Activated naive CD4-positive, alpha-beta T cell treated with anti-CD3 and anti-CD28 coated beads for 36 hours (primary cell): ENCODE measurements at places on chromosomes 12 and 14. TPM values are rescaled to one million over a fixed set of nuclear protein-coding genes. Genes with fewer than 3 reads are reported as not detected.

Gene INSM2
- not detected for total RNA-seq

Gene PABPN1
- 204 TPM for total RNA-seq

Gene KRT86
- total RNA-seq: 0.15 TPM

Gene DLGAP5
- 120 TPM for total RNA-seq

Gene MDM1
- total RNA-seq: 20.8 TPM

Gene FSCB
- not detected for total RNA-seq

Gene LALBA
- not detected for total RNA-seq

Gene C12orf60
- total RNA-seq: 3.1 TPM

Gene SLC24A4
- not detected for total RNA-seq

- H3K27me3 ChIP-seq: peaks cover 3% of the 10 kb centered on the region
- H3K4me1 ChIP-seq: no peaks in the 10 kb centered on the region
- no peak for DNase-seq
- no peak overlapping the region for H3K27ac ChIP-seq
Observed at GRCh38 chr12:129826273-129826672, 77.6 kb downstream of the TMEM132D start.

GRCh38 chr12:78494911-78495310 is 369.7 kb upstream of the SYT1 start:
- H3K36me3 ChIP-seq: no peaks in the 10 kb centered on the region
- no peaks in the 10 kb centered on the region for H3K27me3 ChIP-seq
- H3K4me1 ChIP-seq: no peaks in the 10 kb centered on the region
- no peak overlapping the region for H3K4me3 ChIP-seq

DNA sequence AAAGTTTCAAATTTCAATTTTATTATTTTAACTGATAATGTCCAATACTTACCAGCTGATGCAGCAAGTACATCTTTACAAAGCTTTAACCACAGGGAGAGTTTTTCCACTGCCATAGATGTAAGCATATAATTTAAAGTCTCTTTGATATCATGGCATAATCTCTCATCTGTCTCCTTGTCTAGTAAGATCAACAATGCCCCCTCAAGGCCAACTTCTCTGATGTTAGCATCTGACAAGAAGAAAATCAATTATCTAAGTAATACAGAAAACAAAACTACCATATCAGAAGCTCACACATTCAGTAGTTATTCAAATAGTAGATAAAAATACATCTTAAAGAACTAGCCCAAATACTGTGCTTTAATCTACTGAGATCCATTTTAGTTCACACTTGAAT is 94.2 kb downstream of the HEATR5A start:
- no peaks in the 10 kb centered on the region for H3K27me3 ChIP-seq
- peak; percentile 13 for DNase-seq

- peaks cover 6% of the 10 kb centered on the region for H3K27me3 ChIP-seq
- H3K4me3 ChIP-seq: no peak overlapping the region
- DNase-seq: no peak
- no peaks in the 10 kb centered on the region for H3K36me3 ChIP-seq
- no peak overlapping the region for H3K27ac ChIP-seq
Observed at GRCh38 chr12:21379218-21379617, 6.5 kb downstream of the IAPP start.

DNA sequence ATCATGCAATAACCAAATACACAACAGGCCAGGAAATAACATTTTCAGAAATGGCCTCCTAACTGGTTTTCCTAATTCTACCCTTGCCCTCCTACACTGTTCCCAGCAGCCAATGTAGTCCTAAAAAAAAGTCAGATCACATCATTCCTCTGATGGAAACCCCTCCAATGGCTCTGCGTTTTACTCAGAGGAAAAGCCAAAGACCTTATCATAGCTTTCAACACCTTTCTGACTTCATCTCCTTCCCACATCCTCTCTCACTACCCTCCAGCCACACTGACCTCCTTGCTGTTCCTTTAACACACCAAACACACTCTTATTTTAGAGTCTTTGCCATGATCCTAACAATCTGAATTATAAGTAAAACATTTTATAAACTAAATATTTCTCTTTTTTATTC is 1.1 kb downstream of the MED6 start:
- H3K4me1 ChIP-seq: peaks cover 23% of the 10 kb centered on the region
- peak overlapping the region; percentile 98 for H3K4me3 ChIP-seq
- H3K27me3 ChIP-seq: peaks cover under 1% of the 10 kb centered on the region
- H3K36me3 ChIP-seq: peaks cover 7% of the 10 kb centered on the region

DNA sequence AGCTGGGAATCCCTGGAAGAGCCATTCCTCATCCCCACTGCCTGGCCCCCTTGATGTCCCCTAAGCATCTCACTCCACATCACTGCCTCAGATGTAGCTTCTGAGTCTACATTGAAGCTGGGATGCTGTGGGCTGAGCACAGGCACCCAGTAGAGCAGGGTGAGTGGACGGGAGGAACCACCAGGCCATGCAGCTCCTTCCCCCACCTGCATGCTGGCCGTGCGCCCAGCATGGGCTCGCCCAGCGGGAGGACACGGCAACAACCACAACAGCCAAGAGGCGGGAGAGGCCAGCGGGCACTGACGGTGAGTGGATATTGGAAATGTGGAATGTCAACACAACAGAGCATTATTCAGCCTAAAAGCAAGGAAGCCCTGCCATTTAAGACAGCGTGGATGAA is 310.9 kb downstream of the ADGRD1 start:
- no peak for DNase-seq
- H3K4me1 ChIP-seq: no peaks in the 10 kb centered on the region
- H3K36me3 ChIP-seq: no peaks in the 10 kb centered on the region
- no peaks in the 10 kb centered on the region for H3K27me3 ChIP-seq
- no peak overlapping the region for H3K4me3 ChIP-seq

- H3K27ac ChIP-seq: no peak overlapping the region
- no peaks in the 10 kb centered on the region for H3K36me3 ChIP-seq
- no peak for DNase-seq
- no peak overlapping the region for H3K4me3 ChIP-seq
- no peaks in the 10 kb centered on the region for H3K4me1 ChIP-seq
Observed at GRCh38 chr12:58586762-58587161, 333.5 kb downstream of the LRIG3 start.

DNA sequence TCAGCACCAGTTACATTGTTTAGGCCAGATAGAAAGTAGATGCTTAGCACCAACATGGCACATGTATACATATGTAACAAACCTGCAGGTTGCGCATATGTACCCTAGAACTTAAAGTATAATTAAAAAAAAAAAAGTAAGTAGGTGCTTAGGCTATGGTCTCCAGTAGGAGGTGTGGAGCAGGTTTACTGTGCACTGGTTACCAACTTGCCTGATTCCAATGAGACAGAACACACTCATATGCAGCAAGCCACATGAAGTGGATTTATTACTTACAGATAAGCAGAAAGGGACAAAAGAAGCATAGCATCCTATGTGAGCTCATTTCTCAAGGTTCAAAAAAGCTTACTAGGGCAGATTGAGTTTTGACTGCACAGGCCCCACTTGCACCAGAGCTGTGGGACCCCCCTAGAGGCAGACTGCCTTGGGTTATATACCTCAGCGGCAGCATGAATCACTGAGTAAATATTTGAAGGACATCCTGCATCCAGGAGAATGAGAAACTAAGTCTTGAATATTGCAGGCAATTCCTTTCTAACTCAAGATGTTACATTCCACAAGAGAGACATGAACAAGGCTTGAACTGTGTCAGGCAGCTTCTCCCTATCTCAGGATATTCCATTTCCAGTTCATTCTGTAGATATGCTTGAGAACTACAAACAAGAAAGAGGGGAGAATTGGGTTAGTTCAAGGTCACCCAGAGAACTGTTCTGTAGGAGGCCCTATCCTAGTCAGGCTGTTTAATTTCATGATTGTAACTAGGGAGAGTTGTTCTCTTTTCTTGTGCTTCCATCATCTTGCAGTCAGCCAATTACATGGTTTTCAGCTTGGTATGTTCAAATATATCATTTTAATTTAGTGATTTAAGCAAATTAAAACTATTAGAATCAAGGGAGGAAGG is 30.1 kb downstream of the LRFN5 start:
- no peaks in the 10 kb centered on the region for H3K4me1 ChIP-seq
- H3K36me3 ChIP-seq: no peaks in the 10 kb centered on the region
- no peak for DNase-seq
- H3K27me3 ChIP-seq: peaks cover 2% of the 10 kb centered on the region
- H3K27ac ChIP-seq: no peak overlapping the region

DNA sequence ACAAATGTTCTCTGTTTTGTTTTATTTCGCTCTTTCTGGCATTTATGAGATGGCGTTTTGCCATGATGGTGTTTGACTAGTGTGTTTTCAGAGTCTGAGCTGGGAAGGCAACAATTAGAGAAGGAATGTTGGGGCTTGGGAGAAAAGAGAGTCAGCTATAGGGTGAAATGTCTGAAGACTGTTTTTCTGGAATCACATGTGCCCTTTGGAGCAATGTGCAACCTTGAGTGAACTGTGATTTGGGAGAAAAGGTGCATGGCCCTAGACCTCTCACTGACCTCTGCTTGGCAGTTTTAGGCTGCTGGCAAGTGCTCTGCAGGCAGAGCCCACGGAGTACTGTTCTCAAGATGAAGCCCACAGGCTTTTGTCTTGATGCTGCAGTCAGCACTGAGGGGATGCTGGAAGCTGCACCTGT is 379.9 kb upstream of the PDE3A start:
- no peak overlapping the region for H3K4me3 ChIP-seq
- no peak overlapping the region for H3K27ac ChIP-seq
- no peaks in the 10 kb centered on the region for H3K27me3 ChIP-seq

DNA sequence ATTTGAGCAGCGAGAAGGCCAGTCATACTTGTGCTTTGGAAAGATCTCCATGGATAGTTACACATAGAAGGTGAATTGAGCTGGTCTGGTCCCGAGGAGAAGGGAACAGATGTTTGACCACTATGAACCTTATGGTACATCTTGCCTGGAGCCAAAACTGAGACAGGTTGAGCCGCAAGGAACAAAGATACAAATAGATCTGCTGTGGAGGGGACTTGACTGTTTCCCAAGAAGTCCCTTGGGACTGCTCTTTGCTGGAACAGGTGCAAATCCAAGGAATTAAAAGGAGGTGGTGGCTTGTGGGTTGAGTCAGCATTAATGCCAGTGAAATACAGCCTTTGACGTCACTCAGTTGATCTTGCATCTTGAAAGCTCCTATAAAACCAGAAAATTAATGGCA is 68.8 kb upstream of the PRIMA1 start:
- no peak for DNase-seq

DNA sequence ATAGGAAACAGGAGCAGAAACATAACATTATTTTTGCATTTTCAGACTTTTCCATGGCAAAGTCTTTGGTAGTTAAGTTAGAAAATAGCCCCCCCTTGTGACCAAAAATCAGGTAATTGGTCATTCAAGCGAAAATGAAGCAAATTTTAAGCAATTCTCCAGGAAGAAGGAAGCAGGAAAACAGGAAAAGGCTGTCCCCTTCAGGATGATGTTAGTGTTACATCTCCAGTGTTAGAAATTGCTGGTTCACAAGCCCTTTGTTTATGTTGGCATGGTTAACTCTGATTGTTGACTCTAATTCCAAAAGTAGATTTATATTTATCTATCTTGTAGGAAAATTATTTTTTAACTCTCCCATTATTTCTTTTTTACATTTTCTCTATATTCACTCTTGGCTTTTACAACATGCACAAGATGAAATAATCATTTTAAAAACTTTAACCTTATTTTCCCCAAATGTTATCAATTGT is 18.8 kb upstream of the GAS2L3 start:
- H3K4me3 ChIP-seq: no peak overlapping the region
- no peak for DNase-seq
- no peaks in the 10 kb centered on the region for H3K36me3 ChIP-seq
- no peak overlapping the region for H3K27ac ChIP-seq

DNA sequence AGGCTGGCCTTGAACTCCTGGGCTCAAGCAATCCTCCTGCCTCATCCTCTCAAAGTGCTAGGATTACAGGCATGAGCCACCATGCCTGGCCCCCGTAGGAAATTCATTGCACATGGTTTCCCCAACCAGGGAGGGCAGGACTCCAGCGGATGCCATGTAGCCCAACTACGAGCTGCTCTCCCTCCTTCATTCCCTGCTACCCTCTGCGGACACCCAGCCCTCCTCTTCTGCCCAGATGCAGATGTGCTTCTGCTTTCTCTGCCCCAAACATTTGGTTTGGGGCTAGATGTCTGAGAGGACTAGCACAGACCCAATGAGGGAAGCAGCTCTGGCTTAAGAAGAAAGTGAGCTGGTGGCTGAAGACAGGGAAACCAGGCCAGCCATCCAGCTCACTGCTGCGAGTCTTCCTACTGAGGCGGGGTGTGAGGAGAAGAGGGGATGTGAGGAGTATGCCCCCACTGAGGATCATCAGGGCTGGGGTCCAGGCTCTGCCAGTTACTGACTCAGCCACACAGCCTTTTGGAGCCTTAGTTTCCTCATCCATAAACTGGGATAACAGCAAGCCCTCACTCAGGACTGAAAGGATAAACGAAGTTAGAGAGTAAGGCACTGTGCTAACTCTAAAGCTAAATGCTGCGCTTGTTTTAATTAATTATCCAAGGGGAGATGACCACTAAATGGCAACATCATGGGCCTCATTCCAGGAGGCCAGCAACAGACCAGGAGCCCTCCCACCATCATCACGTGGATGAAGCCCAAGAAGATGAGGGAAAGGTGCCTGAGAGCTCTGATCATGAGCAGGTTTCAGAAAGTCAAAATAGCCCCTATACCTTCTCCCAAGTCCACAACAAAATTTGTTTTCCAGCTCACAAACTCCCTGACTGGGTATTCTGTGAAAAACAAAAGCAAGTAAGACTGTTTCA is 10.9 kb downstream of the CTDSP2 start:
- H3K36me3 ChIP-seq: peaks cover 1% of the 10 kb centered on the region
- no peak for DNase-seq
- peak overlapping the region; percentile 40 for H3K4me3 ChIP-seq
- peak overlapping the region; percentile 89 for H3K27ac ChIP-seq

DNA sequence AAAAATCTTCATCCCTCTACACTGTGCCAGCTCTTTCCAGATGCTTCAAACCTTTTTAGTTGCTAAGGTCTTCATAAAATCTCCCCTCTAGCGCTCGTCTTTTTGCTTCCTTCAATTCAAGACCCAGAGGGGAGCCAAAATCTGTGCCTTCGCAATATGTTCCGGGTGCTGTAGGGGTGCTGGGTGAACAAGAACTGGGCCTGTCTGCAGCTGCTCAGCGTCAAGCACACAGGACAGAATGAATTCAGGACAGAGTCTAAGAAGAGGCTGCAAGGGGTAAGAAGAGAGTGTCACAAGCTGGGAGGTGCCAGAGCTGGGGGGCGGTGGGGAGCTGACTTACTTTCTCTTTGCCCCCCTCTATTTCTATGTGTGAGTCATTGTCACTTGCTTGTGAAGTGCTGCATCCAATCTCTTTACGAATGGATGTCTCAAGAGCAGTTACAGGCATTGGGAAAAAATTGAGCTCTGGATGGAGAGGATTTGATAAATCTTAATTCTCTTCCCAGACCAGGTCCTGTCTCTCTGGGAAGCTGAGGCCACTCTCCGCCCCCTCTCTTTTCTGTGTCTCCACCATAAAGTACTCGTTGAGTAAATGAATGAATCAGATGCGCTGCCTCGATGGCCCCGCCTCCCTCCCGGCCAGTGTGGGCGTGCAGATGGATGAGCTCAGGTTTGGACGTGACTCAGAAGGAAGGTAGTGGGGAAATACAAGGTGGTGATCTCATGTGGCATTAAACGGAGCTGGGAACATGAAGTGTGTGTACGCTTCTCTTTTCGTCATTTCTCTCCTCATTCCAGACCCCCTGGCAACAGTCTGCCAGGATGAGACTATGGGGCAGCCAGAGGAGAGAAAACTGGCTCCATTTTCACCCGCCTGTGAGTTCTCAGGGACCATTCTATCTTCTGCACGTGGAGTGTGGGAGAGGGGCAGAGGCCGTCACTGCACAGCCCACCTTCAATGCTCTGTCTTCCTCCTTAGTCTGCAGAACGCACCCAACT is 91.3 kb downstream of the TSPAN9 start:
- peak; percentile 50 for DNase-seq
- H3K4me3 ChIP-seq: no peak overlapping the region
- H3K27me3 ChIP-seq: no peaks in the 10 kb centered on the region
- no peaks in the 10 kb centered on the region for H3K4me1 ChIP-seq
- no peaks in the 10 kb centered on the region for H3K36me3 ChIP-seq
